ENCODE measurements at places on chromosomes 12 and 14.

GRCh38 chr12:57063991-57064685 is 14.2 kb upstream of the MYO1A start:
- peak; percentile 14 for DNase-seq

DNA sequence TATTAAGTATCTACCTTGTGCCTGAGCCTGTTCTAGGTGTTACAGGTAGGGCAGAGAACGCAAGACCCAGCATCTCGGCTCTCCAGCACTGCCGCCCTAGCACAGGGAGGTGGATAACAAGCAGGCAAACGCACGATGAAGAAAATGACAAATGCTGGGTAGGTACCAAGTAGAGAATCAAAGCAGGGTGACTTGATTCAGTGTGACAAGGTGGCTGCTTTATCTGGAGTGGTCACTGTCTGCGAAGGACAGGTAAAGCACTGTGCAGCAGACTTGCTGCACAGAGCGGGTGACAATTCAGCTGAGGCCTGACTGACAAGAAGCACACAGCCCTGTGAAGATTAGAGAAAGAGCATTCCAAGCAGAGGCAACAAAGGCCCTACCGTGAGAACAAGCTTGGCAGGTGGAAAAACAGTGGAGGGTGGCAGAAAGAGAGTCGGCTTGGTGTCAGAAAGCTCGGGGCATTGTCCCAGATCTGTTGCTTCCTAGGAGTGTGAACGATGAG is 12.9 kb downstream of the PRKCH start:
- no peak for DNase-seq

GRCh38 chr12:94768398-94769046 is 118.2 kb upstream of the TMCC3 start:
- no peak for DNase-seq

GRCh38 chr12:54075974-54076373 is 22.3 kb downstream of the HOXC4 start:
- DNase-seq, result no peak

- no peak for DNase-seq
These were observed 6.2 kb upstream of the PLEKHH1 start for GRCh38 chr14:67526676-67527459.

DNA sequence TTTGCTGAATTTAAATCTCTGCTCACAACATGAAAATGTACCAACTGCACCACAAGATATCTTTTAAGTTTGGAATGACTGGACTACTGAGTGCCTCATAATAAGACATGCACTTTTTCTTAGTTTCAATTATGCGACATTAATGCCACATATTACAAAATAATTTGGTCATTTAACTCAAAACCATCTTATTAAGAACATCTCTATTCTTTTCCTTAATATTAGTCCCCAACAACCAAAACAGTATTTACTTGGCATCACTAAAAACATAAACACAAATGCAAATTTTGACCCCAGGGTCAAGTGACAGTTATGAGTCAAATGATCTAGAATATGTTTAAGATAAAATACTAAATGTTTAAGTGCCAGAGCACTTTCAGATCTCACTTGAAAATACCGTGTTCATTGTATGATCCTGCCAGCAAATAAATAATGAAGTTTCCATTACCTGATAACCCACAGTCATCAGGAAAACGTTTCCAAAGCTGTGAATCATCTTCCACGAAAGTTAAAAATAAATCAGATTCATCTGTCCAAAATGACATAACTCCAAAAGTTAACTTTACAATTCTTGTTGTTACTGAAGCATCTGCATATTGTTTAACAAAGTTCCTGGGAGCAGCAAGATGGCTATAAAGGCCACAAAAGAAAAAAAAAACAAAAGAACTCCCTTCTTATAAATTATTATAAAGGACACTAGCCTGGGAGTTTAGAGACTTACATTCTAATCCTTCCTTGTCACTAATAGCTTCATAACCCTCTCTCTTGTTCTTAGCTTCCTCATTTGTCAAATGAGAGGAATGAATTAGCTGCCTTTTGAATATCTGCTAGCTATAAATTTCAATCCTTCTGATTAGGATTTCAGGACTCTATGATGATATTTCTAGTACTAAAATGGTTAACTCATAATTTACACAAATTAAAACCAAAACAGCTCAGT is 30.5 kb upstream of the AP4S1 start:
- DNase-seq, result no peak

- DNase-seq, result no peak
These were observed 48.4 kb downstream of the GTF2A1 start for GRCh38 chr14:81172353-81172752.

DNA sequence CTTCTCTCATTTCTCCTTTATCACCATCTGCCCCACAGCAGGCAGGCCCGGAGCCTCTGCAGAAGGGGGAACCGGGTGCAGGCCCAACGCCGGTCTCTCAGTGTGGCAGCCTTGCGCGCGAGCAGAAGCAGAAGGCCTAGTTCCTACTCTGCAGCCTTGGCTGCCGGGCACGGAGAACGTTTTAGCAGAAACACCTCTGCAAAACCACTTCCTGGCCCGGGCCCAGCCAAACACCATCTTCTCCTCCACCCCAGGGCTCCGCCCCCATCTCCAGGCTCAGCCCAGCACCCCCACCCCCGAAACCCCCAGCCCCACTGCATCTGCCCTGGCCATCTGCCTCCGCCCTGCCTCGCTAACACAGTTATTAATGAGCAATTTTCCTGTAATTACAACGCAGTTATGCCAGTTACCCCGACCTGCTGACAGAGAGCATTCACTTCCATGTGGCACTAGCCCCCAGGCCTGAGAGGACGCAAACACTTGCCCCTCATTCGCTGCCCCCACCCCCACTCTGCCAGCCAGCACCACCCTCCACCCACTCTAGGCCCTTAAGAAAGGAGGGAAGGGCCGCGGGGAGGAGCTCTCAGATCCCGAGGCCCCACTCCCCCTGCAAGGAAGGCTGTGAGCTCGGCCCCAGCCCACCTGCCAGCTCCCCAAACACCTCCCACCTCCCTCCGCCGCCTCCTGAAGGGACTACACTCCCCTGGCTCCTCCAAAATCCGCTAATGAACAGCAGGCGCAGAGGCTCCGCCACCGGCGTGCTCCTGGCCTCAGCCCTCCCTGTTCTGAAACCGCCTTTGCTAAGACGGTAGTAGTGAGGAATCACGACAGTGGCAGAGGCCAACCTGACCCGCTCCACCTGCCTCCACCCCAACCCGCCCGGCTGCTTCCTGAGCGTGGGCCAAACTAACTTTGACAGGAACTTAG is 44.7 kb upstream of the FBRSL1 start:
- DNase-seq, result peak; percentile 72

GRCh38 chr12:95185072-95185471 is 32.2 kb downstream of the FGD6 start:
- DNase-seq, result no peak
